ENCODE measurements at places on chromosomes 12 and 14.
A peak's percentile ranks its signal among the peaks of the same experiment; 100 is the strongest.

- DNase-seq = no peak
Measured at GRCh38 chr14:84006643-84007155, 1523.2 kb upstream of the FLRT2 start.

DNA sequence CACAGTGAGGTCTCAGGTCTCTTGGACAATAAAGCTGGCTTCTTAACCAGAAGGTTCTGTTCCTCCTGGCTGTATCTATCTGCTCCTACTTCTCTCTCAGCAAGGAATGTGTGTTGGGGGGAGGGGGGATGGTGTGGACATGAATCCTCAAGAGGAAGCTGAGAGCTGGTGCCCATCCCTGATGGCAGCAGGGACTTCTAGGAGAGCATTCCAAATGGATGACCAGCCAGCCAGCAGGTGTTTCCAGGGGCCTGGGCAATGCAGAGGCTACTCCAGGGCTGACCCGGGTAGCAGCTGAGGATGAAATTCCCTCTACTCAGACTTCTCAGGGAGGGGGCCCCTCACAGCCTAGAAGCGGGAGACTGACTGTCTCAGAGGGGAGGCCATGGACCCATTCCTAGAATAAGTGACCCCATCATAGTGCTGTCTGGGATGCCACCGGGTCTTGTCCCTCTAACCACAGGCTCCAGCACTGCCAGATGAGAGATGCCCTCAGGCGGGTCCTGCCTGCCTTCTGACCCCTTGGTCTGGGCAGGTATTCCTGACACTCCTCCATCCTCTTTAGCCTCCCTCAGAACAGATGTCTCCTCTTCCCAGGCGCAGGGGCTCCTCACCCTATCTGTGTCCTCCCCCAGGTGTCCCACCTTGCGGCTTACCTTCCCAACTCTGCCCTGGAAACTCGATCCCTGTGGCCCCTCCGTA is 1.2 kb downstream of the RAB15 start:
- peak; percentile 43 for DNase-seq

DNA sequence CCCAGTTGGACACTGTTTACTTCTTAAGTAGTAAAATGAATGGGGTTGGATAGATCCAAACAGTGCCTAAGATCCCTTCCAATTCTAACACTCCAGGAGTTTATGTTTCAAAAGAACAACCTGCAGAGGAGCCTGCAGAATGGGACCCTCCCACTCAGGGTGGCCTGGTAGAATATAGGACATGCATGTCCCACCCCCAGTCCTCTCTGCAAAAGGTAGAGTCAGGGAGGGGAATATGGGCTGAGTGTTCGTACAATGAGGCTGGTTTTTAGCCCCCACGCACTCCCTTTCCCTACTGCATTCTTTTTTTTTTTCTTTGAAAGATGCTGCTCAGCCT is 11.8 kb upstream of the NYNRIN start:
- no peak for DNase-seq

DNA sequence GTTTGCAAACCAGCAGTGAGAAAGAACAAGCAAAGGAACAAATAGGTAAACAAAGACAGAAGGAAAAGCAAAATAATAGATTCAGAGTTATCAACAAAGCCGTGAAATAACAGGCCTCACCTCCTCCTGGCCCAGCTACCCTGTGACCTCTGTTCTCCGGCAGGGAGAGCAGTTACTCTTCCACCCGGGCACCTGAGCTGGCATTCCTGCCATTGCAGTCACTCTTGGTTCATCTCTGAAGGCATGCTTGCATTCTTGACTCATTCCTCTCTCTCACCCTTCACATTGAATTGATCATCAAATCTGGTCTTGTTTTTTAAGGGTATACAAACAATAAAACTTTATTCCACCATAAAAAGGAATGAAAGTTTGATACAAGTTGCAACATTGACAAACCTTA is 95.1 kb downstream of the TTC8 start:
- DNase-seq = no peak

DNA sequence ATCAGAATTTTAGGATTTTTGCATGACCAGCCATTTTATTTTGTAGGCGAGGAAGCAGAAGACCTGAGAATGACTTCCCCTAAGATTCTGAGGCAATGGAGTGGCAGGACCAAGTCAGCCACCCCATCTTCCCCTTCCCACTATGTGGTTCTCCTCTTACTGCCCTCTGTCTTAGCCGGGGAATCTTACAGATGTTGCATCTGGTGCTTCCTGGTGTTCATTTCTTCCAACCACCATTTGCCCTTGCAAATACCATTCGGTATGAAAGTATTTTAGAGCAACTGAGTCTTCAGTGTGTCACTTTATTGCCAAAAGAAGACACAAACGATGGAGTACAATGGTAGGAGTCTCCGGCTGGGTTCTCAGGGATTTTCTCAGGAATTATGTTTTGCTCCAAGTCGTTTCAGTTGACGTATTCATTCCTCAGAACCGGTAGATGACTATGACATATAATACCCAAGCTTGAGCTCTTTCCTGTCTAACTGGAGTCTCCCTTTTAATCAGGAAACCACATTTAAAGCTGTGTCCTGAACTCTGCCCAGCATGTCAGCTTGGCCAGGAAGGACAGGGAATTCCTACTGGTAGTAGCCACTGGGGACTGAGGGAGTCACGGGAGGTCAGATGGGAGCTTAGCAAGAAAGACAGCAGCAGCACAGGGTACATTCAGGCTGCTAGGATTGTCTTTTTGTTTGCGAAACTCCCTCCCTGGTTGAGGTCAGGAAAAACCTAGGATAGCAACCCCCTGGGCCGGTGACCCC is 87.0 kb downstream of the SAMD4A start:
- DNase-seq = peak; percentile 78

DNA sequence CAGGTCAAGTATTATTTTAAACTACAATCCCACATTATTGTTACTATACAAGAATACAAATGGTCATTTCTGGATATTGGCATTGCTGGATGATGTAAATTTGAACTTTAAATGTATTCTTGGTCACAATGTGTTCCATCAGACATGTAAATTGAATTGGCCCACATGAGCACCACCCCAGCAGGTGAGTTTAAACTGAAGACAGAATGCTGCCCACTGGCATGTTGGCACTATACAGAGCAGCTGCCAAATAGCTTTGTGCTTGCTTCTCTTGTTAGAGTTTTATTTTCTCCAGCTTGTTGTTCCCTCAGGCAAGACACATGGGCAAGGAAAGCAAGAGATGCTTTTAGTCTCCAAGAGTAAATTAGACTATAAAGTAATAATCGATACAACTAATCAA is 98.6 kb downstream of the C12orf50 start:
- no peak for DNase-seq

DNA sequence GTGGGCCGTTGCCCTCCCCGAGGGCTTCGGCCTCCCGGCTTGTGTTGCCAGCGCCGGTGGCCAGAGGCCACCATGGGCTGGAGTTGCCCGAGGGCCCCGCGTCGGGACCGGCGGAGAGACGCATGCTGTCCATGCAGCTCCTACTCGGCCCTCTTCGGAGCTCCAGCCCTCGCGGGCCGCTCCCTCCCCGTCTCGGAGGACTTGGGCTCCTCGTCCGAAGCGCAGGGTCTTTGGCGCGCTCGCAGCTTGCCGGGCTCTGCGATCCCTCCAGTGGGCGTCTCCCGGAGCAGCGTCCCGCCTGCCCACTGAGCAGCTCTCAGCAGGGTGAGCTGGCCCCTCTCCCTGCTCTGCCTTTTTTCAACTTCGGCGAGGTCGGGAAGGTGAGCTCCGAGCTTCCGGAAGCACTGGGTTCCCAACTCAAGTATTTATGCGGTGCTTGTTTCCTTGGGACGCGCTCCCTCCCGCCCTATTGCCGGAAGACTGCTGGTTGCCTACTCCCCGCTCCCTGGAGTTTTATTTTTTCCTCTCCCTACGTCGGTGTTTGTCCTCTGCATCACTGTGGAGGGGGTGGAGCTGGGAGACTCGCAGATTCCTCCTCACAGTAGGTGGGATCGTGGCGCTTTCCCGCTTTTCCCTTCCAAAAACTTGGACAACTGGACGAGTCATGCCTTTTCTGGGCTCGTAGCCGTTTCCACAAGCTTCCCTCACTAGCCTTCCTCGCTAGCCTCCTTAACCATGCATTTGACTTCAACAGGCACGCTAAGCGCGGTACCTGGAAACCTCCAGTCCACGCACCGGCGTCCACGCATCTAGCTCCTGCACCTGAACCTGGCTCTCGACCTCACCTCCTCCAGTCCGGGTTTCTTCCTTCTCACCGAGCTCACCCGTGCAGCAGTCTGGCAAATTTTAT is at the start of gene AVPR1A:
Gene AVPR1A (minus strand): TSS at position 489 of the 910 bp plus-strand sequence. CDS start 365 bp downstream, at position 124.
- DNase-seq = peak; percentile 4

- DNase-seq = no peak
Measured at GRCh38 chr14:105444859-105445258, 25.2 kb downstream of the MTA1 start.

DNA sequence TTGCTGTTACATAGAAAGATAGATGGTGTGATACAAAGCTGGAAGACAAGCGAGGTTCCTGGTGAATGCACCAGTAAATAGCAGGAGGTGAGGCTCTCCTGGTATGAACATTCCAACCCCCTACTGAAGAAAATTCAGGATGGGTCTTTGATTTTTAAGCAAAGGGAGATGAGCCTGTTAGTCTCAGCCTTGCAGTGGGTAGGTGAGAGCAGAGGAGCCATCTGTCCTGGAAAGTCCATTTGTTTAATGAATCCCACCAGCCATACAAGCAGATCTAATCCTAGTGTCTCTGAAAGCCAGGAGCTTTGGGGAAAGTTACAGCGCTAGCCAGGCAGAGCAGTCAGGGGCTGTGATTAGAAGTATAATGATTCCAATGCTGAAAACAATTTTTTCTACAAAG is 234.8 kb upstream of the FOXN3 start:
- DNase-seq = no peak

DNA sequence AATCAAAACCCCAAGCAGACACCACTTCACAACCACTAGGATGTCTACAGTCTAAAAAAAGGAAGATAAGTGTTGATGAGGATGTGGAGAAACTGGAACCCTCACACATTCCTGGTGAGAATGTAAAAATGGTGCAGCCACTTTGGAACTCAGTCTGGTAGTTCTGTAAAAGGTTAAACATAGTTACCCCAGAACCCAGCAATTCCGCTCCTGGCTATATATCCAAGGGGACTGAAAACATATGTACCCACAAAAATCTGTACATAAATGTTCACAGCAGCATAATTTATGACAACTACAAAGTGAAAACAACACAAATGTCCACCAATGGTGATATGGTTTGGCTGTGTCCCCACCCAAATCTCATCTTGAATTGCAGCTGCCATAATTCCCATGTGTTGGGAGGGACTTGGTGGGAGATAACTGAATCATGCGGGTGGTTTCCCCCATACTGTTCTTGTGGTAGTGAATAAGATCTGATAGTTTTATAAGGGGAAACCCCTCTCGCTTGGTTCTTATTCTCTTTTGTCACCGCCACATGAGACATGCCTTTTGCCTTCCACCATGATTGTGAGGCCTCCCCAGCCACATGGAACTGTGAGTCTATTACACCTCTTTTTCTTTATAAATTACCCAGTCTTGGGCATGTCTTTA is 46.8 kb downstream of the PRKAB1 start:
- no peak for DNase-seq

DNA sequence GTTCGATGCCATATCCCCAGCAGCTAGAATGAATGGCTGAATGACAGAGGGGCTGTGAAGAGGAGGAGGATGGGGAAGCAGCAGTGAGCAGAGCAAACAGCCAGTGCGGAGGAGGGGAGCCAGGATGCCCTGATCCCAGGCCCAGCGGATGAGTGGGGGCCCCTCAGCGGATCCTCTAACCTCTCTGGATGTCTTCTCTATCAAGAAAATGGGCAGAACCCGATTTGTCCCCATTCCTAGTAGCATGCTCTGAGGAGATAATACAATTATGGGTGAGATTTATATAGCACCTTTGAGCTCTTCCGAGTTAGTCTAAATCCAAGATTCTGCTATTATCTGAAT is 30.0 kb upstream of the RPLP0 start:
- no peak for DNase-seq

GRCh38 chr12:80716696-80717469 is at the start of gene MYF5:
Gene MYF5 (plus strand): TSS chr12:80716912. CDS start chr12:80717064, 152 bp downstream.
- DNase-seq = no peak

GRCh38 chr12:51023625-51024382 is 2.4 kb downstream of the SLC11A2 start:
- DNase-seq = no peak

DNA sequence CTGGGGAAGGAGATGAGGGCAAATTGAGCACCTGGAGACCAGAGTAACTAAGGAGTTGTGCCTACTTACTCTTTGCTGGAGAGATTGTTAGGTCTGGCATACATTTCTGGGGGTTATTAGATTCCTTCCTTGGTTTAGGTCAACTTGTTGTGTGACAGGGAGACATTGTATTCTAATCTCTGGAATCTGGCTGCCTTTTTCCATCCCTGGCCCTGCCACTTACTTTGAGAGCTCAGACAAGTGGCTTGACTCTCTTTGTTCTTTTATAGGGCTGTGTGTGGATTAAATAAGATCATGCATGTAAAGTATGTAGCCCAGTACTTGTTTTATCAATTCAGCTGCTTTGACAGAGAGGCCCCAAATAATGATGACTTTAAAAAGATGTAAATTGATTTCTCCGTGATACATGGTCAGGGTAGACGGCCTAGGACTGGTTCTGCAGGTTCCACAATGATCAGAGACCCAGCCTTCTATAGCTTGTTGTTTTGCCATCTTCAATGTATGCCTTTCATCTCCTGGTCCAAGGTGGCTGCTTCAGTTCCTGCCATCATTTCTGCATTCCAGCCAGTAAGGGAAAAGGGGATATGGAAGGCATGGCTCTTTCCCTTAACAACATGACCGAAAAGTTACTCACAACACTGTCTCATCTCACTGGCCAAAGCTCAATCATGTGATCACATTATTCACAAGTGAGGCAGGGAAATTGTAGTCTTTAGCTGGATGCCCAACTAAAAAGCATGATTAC is 72.6 kb downstream of the CHST11 start:
- DNase-seq = no peak

- no peak for DNase-seq
Measured at GRCh38 chr14:96584907-96585671, 82.9 kb downstream of the PAPOLA start.

DNA sequence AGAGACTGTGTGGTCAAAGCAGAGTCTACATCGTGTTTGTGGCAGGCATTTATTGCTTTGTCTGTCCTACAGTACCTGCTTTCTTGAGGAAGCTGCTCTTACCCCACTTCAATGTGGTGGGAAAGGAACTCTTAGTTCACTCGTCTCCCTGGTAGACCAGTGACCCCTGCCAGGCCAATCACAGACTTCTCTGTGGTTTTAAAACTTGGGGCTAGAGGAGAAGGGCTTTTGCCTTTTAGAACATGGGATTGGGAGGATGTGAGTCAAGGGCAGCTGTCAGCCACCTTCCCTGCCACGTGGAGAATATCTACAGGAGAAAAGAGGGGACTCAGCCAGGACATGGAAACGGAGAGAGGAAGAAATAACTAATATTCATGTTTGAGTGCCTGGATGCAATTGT is 36.8 kb upstream of the TMED10 start:
- no peak for DNase-seq

All from fibroblast of skin of back (primary cell).